Activated CD4-positive, alpha-beta T cell treated with anti-CD3 and anti-CD28 coated beads, Interleukin-2, Interleukin-4, amounts not matched to agents 100 ng/mL and 50 ng/mL, durations not matched to agents 16 hours and 8 hours (primary cell): ENCODE measurements at places on chromosomes 1 and 21.

DNA sequence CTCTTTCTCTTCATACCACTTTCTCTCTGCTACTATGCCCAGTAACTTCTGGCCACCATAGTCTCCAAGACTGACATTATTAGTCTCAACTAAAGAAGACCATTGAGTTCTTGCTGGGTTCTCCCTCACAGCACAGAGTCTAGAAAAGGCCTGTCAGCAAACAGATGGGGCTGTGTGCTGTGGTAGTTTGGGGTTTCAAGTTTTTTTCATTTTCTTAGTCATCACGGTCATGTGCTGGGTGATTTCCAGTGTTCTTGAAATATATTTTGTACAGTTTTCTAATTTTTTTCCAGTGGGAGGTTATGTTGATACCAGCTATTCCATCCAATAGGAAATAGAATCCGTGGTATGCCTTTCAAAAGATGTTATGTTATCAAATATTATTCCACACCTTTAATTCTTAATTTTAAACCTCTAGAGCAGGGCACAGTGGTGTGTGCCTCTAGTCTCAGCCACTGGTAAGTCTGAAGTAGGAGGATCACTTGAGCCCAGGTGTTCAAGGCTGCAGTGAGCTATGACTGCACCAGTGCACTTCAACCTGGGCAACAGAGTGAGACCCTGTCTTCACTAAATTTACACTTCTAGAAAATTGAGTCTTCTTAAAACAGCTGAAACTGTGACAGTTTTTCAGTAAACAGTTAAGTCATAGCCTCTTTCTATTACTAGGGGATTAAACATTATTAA is 8.3 kb downstream of the CFHR2 start:
- no peak for DNase-seq

DNA sequence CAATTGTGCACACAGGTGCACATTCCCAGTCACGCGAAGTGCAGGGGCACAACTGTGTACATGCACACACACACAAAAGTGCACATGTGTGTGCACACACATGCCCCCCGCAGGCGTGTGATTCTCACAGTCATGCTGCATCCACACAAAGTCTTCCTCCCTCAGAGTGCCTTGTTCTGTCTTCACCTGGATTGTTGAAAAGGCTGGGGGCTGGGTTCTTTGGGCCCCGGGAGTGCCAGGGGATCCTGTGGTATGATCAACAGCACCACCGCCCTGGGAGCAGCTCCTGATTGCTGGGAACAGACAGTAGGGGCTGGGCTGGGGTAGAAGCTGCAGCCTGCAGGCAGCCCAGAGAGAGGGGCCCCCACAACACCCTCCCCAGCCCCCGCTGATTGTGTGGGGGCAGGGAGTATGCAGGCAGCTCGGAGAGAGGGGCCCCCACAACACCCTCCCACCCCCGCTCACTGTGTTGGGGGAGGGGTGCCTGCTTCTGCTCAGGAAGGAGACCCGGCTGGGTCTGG is 3.4 kb downstream of the COL18A1 start:
- no peak for DNase-seq

DNA sequence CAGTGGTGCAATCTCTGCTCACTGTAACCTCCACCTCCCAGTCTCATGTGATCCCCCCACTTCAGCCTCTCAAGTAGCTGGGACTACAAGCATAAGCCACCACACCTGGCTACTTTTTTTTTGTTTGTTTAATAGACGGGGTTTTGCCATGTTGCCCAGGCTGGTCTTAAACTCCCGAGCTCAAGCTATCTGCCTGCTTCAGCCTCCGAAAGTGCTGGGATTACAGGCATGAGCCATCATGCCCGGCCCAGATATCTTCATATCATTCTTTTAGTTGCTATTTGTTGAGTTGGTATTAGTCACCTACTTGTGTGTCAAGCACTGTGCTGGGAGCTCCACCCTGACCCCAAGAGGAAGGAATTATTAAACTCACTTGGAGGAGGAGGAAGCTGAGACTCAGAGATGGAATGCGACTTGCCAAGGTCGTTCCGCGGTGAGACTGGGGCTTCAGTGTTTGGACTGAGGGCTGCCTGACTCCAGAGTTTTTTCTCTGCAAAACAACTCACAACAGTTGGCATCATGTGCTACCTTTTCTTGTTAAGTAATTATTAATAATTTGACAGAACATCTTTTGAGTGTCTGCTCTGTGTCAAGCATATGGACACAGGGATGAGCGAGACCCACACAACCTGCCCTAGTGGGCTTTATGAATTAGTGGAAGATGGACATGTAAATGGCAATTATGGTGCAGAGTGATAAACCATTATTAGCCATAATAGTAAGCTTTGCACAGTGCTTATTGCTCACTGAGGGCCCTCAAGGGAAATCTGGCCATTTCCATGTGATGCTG is 132.0 kb downstream of the FOXD2 start:
- no peak for DNase-seq

DNA sequence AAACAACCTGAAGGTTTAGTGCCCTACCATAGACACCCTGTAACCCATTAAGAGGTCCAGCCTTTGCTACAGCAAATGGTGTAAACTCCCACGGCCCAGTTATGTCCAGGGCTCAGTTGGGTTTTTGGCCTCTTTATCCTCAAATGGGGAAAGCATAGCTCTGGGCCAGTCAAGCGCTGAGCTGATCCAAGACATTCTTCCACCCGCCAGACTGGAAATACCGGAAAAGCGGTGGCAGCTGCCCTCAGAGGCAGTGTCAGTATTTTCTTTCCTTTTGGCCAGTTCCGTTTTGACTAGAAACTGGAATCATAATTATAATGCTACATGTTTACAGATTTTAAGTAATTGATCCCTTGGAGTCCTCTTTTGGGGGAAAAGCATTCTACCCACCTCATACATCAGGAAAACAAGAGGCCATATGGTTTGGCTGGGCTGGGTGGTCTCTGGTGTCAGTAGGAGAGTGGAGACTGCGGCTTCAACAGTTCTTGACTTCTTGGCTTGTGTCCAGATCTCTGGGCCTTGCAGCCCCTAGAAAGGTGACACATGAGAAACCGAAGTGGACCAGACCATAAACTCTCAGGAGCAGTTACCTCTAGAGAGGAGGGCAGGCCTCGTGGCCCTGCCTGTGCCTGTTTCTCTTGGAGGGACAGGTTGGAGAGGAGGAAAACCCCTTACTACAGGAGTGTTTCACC is 30.2 kb upstream of the CLDN14 start:
- DNase-seq = no peak

- no peak for DNase-seq
Observed at GRCh38 chr1:187985897-187986654, 1157.3 kb downstream of the PLA2G4A start.

- DNase-seq = no peak
Observed at GRCh38 chr1:192601143-192601542, 25.6 kb downstream of the RGS1 start.

DNA sequence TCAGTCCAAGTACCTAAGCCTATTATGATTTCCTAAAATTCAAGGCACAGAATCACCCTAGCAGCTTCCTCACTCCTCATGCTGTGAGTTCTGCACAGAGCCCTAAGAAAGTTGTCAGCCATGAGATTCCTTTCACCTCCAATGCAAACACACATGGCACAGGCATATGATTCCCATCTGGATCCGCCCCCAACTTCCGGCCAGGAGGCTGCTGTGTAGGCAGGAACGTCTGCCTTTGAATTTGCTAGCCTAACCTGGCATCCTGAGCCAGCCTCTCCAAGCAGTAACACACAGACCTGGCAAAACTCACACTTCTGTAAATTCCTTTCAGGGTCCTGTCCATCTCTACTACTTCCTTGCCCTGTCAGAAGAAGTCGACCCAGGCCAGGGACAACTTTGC is 521.1 kb upstream of the BEND5 start:
- no peak for DNase-seq

DNA sequence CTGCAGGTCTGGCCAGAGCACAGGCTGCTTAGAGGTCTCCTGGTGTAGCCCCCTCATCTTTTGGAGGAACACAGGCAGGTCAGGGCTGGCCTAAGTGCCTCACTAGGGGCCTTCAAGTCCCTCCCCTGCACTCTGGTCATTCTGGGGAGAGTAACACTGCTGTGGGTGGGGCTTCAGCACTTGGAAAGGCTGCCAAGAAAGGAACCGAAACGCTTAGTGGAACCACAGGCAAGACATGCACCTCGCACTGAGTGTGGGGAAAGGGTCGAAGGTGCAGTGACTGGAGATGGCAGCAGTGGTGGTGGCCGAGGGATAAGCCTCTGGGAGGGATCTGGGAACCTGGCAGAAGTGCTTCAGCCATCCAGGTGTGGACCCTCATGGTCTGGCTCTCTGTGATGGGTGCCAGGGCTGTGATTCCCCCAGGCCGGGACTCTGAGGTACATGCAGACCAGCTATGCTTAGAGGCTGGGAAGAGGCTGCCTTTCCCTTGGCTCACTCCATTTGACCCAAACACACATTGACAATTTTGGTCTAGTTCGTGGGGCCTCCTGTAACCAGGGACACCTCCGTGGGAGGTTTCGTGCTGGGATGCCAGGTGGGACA is 182.9 kb upstream of the CSF3R start:
- no peak for DNase-seq

DNA sequence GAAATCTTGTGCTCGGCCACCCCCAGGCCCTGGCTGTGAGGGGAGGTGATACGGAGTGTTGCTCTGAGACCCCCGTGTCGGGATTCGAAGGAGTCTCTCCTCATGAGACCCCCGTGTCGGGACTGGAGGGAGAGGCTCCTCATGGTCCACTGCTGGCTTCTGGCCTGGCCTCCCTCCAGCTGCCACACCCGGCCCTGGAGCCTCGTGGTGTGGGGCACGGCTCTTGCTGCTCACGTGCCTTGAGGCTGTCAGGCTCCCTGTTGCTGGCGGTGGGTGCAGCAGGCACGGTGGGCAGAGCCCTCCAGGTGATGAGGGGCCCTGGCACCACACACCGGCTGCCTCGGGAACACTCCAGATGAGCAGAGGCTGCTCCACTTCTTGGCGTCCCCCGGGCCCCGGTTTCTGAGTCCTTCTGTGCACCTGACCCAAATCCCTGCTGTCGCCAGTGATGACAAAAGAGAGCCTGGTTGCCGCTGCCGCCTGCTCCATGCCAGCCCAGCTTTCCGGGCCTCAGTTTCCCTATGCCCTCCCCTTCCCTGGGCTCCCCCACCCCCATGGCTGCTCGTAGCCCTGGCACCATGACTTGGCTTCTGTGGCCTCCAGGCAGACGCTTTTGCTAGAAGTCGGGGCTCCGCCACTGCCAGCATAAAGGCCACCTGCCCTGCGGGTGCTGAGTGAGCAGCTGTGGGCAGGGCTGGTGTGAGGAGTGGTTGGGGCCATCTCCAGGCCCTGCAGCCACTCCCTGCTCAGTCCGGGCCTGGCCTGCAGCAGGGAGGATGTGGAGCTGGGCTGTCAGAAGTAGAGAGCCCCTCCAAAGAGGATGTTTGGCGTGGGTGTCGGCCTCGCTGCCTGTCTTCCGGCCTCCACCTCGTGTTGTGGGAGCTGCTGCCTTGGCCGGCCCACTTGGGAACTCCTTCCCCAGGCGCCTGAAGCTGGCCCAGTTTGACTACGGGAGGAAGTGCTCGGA is 11.8 kb downstream of the TMEM240 start:
- DNase-seq = no peak

DNA sequence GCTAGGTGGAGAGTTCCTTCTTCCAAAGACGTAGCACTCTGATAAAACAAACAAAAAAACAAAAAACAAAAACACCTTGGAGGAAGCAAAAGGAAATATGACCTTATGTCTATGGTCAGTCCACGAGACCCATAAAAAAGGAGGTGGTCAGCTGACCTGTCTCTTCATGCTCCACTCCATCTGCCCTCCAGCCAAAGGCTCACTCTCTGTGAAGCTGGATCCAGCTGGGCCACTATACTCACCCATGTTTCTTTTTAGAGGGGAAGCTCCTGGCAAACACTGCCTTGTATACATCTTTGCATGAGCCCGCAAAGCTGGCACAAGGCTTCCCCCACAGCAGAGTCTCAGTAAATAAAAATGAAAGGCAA is 126.1 kb upstream of the CACHD1 start:
- no peak for DNase-seq

DNA sequence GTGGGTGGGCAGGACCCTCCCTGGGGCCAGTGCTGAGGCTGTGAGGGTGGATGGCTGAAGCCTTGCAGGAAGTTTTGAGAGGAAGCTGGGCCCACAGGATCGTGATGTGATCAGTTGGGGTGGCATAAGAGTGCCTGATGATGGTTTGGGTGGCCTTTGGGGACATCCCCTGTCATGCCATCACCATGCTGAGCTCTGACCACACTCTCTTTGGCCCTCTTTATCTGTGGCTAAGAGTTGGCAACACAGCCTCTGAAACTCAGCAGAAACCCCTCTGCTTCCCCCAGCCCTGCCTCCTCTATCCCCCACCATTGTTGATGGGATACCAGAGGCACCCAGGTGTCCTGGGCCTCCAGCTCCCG is 19.8 kb downstream of the MIIP start:
- DNase-seq = no peak

DNA sequence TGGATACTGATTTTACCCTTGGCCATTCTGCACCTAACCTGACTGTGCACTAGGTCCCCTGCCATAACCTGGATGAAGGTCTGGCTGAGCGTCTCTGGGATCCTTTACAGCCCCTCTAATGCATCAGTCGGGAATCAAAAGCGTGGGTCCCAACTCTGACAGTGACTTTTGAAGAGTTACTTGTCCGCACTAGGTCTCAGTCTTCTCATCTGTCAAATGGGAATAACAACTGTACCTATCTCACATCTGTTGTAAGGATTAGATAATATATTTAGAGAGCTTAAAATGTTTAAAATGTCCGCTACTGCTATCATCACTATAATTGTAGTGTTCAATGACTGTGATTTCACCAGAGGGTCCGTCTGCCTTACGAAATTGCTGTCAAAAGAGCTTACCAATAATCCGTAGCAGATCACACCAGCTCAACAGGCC is 746 bp downstream of the TADA1 start:
- no peak for DNase-seq

DNA sequence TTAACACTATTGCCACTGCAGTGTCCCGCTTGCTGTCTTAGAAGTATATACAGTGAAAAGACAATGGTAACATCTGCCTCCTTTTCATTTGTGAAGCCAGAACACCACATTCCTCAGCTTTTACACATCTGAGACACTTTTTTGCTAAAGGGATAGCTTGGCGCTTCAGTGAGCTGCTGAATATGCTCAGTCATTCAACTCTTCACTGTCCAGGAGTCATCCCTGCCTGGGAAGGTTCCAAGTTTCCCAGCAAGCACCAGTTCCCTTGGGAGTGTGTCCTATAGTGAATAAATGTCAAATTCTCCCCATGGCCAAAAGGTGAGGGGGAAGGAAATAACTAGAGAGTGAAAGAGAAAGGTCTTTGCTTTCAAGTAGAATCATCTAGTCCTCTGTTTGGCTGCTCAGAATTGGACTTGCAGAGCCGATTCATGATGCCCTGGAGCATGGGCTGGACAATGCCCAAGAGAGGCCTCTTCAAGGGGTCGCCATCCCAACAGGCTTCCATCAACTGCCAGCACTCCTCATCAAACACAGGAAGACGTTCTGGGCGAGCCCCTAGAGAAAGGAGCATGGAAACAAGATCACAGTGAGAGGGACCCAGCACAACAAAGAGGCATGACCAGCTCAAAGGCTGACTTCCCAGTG is 25.5 kb upstream of the RBBP5 start:
- no peak for DNase-seq

GRCh38 chr1:180593382-180593781 is 34.6 kb downstream of the OVAAL start:
- no peak for DNase-seq
